Stimulated activated CD8-positive, alpha-beta memory T cell treated with anti-CD3 and anti-CD28 coated beads, Interleukin-7, amount 100 ng/mL, for 1 hour (primary cell): ENCODE measurements at places on chromosomes 5 and 9.

GRCh38 chr5:35285011-35285410 lies 54.7 kb upstream of the PRLR start:
- DNase-seq = no peak

DNA sequence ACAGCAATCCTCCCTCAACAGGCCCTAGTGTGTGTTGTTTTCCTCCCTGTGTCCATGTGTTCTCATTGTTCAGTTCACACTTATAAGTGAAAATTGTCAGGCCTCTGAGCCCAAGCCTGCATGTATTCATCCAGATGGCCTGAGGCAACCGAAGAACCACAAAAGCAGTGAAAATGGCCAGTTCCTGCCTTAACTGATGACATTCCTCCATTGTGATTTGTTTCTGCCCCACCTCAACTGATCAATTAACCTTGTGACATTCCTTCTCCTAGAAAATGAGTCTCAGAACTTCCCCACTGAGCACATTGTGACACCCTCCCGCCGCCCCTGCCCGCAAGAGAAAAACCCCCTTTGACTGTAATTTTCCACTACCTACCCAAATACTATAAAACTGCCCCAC lies 17.4 kb upstream of the TRPC7 start:
- DNase-seq = no peak

GRCh38 chr5:42852826-42853225 lies 41.1 kb upstream of the SELENOP start:
- no peak for DNase-seq

- DNase-seq = no peak
Measured at GRCh38 chr5:119792161-119792799, 162.9 kb downstream of the FAM170A start.

DNA sequence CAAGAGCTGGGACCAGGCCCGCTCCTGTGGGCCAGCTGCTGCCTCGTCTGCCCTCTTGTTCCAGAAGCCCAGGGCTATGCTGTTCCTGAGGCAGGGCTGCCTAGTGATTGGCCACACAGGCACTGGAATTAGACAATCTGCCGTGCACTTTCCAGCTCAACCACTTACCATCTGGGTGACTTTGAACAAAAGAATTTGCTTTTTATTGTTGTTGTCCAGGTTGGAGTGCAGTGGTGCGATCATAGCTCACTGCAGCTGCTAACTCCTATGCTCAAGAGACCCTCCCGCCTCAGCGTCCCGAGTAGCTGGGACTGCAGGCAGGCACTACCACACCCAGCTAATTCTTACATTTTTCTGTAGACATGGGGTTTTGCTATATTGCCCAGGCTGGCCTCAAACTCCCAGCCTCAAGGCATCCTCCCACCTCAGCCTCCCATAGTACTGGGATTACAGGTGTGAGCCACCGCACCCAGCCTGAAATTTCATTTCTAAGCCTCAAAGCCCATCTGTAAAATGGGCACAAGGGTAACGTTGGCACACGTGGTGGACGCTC lies 1.2 kb upstream of the NEK6 start:
- DNase-seq = no peak

DNA sequence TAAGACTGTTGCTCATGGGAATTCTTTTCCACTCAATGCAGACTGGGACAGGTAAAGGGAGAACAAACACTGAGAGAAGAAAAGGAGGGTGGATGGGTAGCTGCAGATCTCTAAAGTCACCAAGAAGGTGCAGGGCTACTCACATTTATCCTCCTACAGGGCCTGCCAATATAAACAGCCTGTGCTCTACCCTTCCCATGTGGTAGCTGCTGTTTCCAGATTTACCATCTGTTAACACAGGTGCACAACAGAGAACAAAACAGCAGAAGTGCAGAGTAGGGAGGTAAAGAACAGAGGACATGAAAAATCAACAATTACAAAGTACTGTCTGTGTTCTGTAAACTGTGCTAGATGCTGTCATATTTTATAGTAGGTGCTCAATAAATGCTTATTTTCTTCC lies 26.0 kb downstream of the JAKMIP2 start:
- DNase-seq = no peak

DNA sequence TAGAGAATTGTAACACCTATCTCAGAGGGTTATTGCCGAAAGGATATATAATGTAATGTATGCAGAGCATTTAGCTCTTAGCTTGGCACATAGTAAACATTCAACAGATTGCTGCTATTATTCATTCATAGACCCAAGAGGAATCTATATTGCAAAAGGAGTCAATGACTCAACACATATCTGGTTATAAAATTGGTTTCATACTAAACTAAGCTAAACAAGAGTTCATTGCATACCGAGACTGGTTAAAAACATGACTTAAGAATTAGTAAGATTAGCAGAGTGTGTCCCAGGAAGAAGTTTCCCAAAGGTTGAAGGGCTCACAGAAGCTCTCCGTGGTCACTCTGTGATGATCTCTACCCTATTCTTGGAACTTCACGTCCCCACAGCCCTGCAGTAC lies 339.6 kb upstream of the CCNH start:
- no peak for DNase-seq

DNA sequence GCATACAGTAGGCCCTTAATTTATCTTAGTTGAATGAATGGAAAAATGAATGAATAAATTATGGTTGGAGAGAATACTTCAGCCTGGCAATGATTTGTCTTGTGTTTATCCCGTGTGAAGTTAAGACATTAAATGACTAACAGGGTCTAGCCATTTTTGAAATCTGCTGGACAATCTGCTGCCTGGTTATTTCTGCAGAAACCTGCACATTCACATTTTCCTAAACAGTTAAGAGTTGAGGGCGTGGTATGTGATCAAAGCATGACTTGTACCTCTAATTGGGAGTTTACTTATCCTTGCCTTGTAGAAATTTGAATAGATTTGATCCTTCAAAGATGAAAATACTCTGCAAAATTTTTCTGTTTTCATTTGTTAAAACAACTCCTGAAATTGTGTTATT lies 34.6 kb upstream of the NDFIP1 start:
- no peak for DNase-seq

DNA sequence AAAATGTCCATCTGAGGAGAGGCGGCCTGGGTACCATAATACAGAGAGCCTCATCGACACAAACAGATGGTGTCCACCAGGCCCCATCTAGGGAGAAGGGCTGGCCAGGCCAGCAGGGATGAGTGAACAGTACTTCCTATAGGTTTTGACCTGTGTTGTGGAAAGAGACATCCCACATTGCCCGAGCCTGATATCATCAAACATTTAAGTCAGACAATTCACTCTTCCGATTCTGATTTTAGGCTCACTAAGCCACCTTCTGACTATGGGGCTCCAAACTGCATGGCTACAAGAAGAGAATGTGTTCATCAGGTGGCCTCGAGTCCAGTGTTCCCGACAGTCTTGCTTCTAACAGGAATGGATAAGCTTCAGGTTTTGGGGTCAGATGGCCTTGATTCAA lies 38.9 kb downstream of the SLC22A5 start:
- DNase-seq = no peak

GRCh38 chr9:614431-614830 lies 227.1 kb upstream of the DMRT1 start:
- no peak for DNase-seq

DNA sequence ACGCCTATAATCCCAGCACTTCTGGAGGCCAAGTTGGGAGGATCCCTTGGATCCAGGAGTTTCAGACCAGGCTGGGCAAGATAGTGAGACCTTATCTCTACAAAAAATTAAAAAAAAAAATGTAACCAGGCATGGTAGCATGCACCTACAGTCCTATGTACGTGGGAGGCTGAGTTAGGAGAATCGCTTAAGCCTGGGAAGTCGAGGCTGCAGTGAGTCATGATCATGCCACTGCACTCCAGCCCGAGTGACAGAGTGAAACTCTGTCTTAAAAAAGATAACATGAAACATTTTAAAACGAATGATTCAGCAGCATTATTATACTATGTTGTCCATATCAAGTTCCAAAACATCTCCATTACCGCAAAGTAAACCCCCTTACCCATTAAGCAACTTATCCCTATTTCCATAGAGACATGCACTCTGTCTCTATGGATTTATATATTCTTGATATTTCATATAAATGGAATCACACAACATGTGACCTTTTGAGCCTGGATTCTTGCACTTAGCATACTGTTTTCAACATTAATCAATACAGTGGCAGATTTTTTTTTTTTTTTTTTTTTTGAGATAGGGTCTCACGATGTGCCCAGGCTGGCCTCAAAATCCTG lies 56.9 kb upstream of the MTMR12 start:
- DNase-seq = no peak

DNA sequence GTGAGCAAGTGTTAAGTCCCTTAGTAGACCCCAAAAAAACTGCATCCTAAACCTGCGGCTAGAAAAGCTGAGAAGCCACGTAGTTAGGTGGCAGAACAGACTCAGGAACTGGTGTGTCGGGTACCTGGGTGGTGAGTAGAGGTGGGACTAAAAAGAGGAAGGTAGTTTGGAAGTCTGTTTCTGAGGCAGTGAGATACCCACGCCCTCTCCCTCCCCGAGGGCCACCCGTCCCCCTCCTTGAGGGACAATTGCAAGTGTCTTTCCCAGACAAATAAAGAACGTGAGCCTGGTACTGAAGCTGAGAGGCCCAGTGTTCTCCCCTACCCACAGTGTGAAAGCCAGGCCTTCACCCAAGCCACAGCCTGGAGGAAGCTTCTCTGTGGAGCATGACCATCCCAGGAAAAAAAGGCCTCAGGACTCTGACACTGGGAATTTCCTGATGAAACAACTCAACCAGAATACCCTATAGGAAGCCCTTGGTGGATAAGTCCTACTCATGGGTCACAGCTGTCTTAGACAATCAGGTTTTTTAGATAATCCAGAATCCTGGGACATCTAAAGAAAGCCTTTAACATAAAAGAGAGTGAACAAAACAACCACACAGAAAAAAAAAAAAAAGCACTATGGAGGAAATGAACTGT lies 7.0 kb upstream of the CD74 start:
- DNase-seq = no peak

GRCh38 chr9:21413151-21413550 lies 4.2 kb downstream of the IFNA8 start:
- DNase-seq = no peak

GRCh38 chr5:113652161-113652560 lies 138.7 kb downstream of the YTHDC2 start:
- DNase-seq = no peak

DNA sequence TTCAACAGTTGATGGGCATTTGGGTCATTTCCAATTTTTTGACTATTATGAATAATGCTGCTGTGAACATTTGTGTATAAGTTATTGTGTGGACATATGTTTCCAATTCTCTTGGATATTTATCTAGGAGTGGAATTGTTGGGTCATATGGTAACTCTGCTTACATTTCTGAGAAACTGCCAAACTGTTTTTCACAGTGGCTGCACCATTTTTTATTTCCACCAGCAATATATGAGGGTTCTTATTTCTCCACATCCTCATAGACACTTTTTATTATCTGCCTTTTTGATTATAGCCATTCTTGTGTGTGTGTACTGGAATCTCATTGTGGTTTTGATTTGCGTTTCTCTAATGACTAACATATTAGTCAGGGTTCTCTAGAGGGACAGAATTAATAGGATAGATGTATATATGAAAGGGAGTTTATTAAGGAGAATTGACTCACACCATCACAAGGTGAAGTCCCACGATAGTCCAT lies 14.7 kb upstream of the MED27 start:
- DNase-seq = no peak

DNA sequence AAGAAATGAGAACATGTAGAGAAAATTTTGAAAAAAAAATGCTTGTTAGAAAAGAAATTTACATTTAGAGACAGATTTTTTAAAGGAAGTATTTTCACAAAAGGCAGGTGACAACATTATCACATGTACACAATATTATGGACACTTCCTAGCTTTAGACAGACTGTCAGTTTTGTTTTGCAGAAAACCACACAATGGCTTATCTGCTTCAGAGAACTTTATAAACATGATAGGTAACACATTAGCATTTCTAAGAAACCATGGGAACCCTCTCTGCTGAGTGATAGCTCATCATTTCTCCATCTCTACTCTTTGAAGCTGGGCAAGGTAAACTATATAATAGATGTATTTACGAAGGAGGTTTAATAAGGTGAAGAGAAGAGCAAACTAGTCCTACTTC lies 25.6 kb downstream of the POU5F2 start:
- DNase-seq = no peak

- DNase-seq = no peak
Measured at GRCh38 chr5:55604611-55605067, 69.9 kb upstream of the PLPP1 start.

DNA sequence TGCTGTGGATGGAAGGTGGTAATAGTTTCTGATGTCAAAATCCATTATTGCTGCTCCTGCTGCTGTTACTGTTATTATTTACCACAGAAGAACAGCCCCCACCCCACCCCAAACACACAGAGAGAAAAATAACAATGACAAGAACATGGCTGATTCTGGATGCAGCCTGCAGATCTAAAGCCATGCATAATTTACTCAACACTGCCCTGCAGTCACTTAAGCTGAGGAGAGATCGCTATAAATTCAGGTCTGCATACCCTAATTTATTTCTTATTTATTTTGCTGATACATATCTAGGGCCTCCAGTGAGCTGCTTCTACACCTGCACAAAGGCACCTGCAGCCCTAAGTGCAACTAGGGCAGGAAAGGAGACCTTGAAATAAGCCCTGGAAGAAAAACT lies 132.0 kb downstream of the TRIM32 start:
- no peak for DNase-seq

DNA sequence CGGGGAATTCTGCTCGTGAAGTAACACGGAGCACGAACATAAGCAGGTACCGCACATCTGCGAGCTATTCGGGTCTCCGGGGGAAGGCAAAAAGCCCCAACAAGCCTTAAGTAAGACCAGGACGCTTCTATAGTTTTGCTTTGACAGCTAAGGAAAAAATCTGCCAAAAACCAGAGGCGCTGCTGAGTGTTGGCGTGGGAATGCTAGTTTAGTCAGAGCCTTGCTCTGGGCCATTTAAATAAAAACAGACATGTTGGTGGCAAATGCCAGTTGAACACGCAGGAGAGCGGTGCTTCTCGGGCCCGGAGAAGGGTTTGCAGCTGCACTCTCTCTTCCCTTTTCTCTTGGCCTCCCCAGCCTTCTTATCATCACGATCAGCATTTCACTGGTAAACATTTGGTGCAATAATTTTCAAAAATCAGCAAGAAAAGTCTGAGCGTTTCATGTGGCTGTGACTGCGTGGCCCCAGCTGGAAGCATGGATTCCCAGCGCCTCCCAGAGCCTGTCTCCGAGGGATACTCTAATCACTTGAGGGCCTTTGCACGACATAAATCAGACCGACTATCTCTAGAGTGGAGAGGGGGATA lies 6.4 kb upstream of the NOTCH1 start:
- no peak for DNase-seq

- DNase-seq = no peak
Measured at GRCh38 chr9:5442400-5443011, 4.8 kb upstream of the PLGRKT start.
